Stimulated activated CD8-positive, alpha-beta memory T cell treated with anti-CD3 and anti-CD28 coated beads, Interleukin-7, amount 100 ng/mL, for 1 hour (primary cell): ENCODE measurements at places on chromosomes 1 and 21.

DNA sequence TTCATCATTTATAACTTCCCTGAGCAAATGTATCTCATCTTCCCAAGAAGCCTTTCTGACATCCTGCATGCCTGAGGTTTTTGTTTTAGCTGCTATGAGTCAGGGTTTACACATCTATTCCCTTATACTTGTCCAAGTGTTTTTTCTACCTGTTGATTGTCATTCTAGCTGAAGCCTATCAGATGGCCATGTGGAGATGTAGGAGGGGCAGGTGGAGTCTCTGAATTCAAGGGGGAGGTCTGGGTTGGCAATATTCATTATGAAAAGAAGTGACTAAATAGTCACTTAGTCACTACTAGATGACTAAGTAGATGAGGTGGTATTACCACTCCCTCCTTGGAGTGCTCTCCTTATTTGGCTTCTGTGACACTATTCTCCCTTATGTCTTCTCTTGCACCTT, 52.4 kb downstream of the XCL1 start:
- no peak for DNase-seq

- DNase-seq: no peak
Measured at GRCh38 chr1:31769720-31770390, 5.7 kb upstream of the ADGRB2 start.

GRCh38 chr1:26833432-26834405, 7.2 kb downstream of the ZDHHC18 start:
- DNase-seq: peak; percentile 76

DNA sequence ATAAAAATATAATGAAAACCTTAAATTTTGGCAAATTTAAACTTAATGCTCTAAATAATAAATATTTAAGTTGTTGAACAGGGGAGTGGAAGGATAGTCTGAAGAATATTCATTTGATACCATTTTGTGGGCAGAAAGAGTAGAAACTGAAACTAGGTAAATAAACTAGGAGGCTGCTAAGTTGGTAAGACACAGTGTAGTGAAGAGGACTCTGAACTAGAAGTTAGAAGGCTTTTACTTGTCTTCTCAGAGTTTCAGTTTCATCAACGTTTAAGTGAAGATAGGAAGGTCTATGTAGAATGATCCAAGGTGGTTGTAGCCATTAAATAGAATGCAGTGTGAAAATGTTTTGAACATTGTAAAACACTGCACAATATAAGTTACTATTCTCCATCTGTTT, 516.9 kb downstream of the AMY1C start:
- DNase-seq: no peak

GRCh38 chr1:113759333-113760101, at the start of gene PHTF1:
Gene PHTF1, minus strand, starts transcription at chr1:113759486. Its CDS starts 783 bp downstream, at chr1:113758703.
- peak; percentile 35 for DNase-seq

- DNase-seq: no peak
Measured at GRCh38 chr1:163444665-163445064, 122.9 kb downstream of the NUF2 start.

GRCh38 chr1:5999711-6000443, 7.7 kb upstream of the NPHP4 start:
- no peak for DNase-seq

GRCh38 chr1:175195798-175196197, 3.2 kb upstream of the KIAA0040 start:
- no peak for DNase-seq

GRCh38 chr1:36576551-36577110, 93.9 kb upstream of the CSF3R start:
- no peak for DNase-seq

DNA sequence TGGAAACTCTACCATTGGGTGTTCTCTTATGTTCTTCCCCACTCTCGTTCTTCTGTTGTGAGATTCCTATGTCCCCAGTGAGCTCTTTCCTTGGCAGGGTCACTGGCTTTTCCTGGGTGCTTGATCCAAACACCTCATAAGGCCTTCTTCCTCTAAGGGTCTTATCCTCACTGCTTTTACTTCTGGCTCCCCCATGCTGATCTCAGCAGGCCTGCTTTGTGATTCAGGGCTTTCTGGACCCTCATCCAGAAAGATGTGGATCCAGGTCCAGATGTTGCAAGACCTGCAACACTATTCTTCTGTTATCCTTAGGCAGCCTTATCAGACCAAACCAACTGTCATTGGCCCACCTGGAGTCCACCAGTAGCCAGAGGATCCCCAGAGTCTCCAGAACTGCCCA, 11.2 kb upstream of the MYOG start:
- DNase-seq: no peak

DNA sequence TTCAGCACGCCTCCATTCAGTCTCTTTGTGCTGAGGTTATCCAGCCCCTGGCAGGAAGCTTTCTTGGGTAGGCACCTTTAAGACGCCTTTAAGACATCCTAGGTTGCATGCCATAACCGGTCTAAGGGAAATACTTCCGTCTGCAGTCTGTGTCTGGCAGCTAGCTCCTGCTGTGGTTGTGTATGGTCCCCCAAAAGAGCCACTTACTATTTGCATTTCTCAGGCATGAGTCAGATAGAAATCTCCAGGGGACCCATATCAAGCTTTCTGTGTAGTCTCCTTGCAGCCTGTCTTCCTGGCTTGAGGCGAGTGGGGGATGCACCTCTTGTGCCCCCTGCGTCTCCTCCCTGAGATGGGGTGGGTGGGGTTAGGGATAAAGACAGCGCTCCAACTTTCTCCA, 10.0 kb upstream of the RYR2 start:
- no peak for DNase-seq

DNA sequence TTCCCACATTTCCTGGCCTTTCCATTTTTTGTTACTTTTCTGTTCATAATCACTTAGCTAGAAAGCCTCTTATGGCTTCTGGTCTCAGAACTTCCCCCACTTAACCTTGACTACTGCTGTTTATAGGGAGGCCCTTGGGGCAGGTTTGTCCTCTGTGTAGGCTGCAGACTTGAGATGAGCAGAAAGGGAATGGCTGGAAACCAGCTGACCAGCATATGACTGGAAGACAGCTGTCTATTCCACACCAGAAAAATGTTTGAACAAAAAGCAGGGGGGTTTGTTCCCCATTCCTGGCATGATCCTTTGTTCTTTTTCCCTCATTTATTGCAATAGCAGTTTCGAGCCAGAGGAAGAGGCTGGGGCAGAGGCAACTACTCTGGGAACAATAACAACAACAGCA, 4.9 kb upstream of the SH3D21 start:
- no peak for DNase-seq

DNA sequence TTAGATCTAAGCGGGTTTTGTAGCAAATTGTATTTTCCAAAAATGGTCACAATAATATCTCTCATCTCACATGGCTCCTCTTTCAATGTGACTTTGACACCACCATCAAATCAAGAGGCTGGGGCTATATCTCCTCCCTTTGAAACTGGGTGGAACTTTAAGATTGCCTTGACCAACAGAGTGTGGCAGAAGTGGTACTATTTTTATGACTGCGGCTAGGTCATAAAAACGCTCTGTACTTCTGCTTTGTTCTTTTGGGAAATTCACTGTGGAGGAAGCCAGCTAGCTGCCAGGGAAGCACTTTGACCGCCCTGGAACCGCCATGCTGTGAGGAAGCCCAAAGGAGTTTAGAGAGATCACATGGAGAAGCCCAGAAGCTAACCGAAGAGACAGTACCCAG, 50.7 kb upstream of the ACOT11 start:
- no peak for DNase-seq

- DNase-seq: no peak
Measured at GRCh38 chr1:234870020-234870981, 258.3 kb downstream of the TOMM20 start.

GRCh38 chr1:154353460-154353904, 28.2 kb downstream of the ATP8B2 start:
- DNase-seq: no peak

GRCh38 chr1:162113419-162113818, 43.9 kb downstream of the NOS1AP start:
- no peak for DNase-seq

DNA sequence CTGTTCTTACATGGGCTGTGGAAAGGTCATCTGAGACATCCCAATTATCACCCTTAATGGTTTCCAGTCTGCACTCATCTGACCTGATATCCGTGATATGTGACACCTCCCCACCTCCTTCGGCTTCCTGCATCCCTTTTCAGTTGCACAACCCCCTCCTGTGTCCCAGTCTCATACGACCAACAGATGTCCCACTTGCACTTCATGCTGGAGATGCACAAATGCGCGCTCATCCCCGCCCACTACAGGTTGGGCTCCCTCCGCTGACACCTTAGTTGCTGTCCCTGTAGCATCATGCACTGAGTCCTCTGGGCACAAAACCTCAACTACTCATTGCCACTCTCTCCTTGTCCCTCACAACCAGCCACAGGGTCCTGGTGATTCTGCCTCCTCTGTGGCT, 94.4 kb downstream of the MIS18A start:
- no peak for DNase-seq
